ENCODE measurements at places on chromosomes 1 and 21.

DNA sequence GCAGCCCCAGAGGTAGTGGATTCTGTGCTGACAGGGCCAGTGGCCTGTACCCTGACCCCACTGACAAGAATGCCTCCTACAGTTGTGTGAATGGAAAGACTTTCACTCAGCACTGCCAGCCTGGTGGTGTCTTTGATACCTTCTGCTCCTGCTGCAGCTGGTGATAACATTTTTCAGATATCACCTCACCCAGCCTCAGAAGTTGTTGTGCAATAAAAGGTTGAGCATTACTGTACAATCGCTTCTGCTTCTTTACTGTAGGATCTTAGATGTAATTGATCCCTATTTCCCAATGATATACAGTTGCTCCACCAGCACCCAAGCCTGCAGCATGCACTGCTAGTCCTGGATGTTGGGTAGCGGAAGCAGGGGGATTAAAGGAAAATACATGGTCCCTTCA lies 4.8 kb upstream of the CHIA start:
- DNase-seq = no peak

DNA sequence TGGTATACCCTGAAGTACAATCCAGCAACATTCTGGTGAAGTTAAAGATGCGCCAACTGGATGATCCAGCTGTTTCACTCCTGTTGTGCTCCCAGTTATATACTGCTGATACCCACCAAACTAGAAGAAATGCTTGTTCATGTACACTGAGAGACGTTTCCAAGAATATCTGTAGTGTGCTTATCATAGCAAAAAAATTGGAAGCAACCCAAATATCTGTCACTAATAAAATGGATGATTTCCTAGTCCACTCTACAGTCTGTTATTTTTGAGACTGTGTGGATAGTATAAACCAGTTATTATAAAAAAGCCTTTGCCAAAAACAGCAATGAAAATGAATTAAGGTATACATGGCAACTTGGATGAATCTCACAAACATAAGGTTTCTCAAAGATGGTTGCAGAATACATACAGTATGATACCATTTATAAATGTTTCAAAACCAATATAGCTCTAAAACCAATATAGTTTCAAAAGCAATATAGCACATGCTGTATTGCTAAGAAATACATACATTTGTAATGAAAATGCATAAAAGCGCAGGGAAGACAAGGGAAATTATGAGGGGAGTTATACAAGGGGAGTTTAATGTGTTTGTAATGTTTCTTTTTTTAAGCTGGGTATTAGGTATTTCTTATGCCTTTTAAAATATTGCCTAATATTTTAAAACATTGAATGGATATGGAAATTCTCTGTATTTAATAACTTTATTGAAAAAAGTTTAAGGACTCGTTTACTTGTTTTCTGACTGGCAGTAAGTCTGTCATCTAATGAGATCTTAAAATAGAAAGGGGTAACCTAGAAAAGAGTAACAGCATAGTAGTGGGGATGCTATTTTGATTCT lies 36.5 kb downstream of the GPSM2 start:
- no peak for DNase-seq

DNA sequence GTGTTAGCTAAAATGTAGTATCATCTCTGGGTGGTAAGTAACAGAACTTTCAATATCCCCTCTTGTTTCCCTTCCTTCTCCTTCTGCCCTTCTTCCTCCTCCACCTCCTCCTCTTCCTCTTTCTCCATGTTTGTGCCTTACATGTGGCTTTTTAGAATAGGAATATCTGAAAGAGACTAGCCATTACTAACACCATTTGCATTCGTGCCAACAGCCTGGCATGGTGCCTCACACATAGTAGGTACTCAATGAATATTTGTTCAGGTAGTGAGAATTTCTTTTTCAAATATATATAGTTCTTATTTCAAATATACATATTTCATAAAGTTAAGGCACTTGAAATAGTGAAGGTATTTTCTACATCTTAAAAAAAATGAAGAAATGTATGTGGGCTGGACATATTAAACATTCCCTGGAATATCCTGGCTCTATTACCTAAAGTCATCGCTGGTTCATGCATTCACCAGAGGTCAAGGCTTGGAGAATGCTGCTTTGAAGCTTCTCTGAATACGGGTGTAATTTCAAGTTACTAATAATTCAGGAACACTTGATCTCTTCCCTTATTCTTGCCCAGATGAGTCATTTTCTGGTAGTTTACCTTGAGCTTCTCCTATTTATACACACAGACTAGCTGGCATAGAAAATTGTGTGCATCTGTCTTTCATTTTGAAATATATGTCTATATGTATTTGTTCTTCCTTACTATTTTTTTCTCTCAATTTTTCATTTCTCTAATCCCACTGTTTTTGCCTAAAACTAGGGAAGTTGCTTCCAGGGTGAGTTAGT lies 319.4 kb downstream of the TGFB2 start:
- no peak for DNase-seq

GRCh38 chr1:243459059-243459458 lies 203.2 kb downstream of the SDCCAG8 start:
- no peak for DNase-seq

Data from activated CD8-positive, alpha-beta memory T cell treated with anti-CD3 and anti-CD28 coated beads, Interleukin-2, amount 10 ng/mL, durations not matched to agents 7 days and 5 days (primary cell).